ENCODE measurements at places on chromosomes 1 and 21.

GRCh38 chr1:185551008-185551407 is 183.2 kb upstream of the HMCN1 start:
- no peak for DNase-seq

DNA sequence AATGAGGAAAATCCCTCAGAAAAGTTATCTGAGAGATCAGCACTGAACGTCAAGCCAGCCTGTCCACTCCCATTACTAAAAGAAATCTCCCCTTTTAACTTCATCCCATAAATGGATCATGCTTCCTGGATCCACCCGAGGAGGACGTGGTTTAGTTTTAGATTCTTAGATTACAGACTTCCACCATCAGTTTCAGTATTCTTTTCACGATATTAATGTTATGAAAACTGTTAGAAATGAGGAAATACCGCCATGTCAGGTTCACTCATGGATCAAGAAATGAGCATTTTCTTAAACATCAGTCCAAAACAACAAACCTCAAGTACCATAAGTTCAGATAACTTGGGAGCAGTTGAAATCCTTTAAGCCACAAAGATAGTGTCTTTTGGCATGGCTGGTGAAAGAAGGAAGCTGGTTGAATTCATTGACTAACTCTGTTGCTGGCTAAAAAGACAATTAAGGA is 49.8 kb downstream of the NFIA start:
- DNase-seq: no peak

DNA sequence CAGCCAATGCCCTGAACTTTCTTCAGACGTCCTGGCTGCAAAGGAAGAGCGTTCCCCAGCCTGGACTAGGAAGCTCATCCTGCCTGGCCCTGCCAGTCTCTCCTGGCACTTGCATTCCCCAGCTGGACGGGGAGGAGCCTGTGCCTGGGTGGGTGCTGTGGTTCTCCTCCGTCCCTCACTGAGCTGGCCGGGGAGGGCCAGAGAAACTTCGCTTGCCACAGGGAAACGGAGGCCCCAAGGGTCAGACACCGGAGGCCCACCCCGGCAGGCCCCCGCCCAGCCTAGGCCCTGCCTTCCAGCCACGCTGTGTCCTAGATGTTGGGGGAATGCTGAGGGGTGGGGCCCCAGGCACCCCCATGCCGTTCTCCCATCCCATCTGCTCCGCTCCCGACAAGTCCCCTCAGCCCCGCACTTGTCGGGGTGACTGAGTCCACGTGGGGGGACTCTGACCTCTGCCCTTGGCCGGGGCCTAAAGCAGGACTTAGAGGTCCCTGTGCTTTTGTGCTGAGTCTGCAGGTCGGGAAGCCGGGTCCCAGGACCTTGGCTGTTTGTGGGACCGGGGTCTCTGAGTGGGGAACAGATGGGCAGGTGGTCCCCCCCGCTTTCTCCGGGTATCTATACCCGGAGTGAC is 4.8 kb downstream of the FTCD start:
- DNase-seq: no peak

- DNase-seq: no peak
Observed at GRCh38 chr21:38349111-38349746, 92.4 kb downstream of the KCNJ15 start.

- DNase-seq: no peak
Observed at GRCh38 chr1:207069061-207069460, 16.0 kb downstream of the PFKFB2 start.

- DNase-seq: no peak
Observed at GRCh38 chr1:50175719-50176639, 67.3 kb downstream of the ELAVL4 start.

- no peak for DNase-seq
Observed at GRCh38 chr21:41755258-41755933, 11.5 kb downstream of the RIPK4 start.

GRCh38 chr21:45323487-45324311 is 36.0 kb upstream of the POFUT2 start:
- DNase-seq: no peak

GRCh38 chr21:35096959-35097358 is 47.9 kb upstream of the RUNX1 start:
- no peak for DNase-seq

GRCh38 chr1:205746757-205747412 is 3.1 kb downstream of the NUCKS1 start:
- DNase-seq: no peak

DNA sequence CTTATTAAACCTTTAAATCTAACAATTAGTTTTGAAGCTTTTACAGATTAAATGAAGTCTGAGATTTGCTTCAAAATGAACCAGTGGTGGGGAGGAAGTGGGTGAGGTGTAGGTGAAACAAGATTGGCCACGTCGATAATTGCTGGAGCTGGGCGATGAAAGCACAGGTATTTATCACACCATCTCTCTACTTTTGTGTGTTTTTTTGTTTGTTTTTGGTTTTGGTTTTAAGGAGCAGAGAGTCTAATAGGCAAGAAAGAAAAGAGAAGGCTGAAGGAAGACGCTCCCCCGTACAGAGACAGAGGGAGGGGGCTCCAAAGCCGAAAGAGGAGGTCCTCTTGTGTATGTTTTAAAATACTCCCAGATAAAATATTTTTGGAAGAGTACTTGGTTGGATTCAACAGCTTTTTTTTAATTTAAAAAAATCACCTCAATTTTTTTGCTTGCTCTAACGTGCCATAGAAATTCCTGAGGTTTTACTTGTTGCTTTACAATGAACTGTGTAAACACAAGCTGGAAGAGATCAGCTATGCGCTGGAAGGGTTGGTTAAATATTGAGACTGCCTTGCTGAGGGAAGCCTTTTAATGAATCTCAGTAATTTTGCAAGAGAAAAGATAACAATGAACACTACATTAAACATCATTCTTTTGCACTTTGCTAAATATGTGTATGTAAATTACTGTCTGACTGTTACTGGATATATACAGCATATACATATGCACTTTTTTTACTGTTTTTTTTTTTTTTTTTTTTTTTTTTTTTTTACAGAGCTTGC is 6.7 kb upstream of the LGALS8 start:
- DNase-seq: no peak

GRCh38 chr1:63968663-63969440 is 195.0 kb downstream of the ROR1 start:
- DNase-seq: no peak

GRCh38 chr21:35528116-35529042 is 479.3 kb upstream of the RUNX1 start:
- no peak for DNase-seq

DNA sequence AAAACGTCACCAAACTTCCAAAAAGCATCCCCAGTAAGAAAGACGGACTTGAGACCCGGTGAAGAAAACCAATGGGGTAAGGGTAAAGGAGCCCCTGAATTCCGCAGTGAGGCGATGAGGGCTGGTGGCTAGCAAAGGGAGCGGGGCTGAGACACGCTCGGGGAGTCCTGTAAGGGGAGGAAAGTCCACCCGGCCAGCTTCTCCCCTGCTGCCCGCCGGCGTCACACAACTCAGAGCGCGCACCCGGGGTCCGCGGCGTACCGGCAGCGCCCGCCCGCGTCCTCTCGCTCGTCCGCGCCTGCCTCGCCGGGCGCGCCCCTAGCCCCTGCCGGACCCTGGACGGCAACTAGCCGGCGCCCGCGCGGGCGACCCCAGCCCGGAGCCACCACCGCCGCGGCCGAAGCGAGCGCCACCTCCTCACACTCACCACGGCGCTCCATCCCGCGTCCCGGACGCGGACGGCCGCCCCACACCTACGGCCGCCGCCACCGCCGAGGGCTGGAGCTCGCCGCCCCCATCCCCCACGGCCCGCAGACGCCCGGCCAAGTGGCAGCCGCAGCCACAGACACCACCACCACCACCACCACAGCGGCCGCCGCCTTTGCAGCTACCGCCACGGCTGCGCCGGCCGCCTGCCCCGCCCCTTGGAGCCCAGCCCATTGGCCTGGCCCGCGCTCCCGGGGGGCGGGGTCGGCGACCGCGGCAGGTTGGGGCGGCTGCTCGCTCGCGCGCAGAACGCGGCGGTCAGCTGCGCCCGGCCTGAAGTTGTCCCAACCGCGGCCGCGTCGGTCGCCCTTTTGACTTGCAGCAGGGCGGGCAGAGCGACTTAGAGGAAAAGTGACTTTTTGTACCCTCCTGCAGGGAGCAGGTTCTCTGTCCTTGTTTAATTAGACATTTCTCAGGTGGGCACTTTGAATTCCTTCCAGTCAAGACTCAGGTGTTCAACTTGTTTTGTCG is 10.0 kb upstream of the ARHGAP29 start:
- DNase-seq: no peak

DNA sequence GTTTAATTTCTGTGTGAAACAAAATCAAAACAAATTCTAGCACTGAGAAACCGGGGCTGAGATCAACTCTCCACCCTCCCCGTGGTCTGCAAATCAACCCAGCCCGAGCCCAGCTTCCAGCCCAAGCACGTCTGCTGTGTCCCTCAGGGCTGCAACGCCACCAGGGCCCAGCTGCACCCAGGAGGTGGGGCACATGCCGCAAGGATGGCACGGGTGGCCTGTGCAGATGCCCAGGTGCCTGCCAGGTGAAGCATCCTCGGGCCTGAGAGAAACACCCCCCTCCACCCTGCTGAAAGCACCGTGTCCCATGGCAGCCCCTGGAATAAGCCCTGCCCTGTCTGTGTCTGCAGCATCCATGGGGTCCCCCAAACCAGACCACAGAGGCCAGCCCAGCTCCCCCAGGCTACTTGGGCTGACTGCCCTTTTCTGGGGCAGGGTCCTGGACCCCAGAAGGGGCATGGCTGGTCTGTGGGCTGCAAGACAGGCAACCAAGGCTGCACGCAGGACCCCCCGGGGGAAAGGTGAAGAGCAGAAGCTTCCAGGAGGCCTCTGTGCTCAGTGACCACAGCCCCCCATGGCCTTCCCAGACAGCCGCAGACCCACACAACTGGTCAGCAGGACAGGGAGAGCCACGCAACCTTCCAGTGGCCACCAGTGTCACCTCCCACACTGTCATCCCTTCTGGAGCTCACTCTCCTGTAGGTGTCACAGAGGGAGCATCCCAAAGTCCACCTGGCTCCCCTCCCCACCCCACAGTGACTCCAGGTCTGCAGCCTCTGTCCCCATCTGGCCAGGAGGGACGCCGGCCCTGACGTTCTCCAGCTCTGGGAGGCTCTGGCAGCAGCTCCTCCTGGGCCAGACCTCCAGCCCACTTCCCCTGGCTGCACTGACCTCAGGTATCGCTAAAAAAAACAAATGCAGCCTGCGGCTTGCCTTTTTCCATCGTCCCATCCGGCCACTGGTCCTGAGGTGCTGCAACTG is 7.7 kb downstream of the WNT9A start:
- no peak for DNase-seq

- no peak for DNase-seq
Observed at GRCh38 chr1:53057127-53057526, 4.9 kb upstream of the PODN start.

- no peak for DNase-seq
Observed at GRCh38 chr1:17834561-17835100, 79.5 kb downstream of the ACTL8 start.

- DNase-seq: no peak
Observed at GRCh38 chr1:25890239-25891034, 14.9 kb upstream of the PAQR7 start.

DNA sequence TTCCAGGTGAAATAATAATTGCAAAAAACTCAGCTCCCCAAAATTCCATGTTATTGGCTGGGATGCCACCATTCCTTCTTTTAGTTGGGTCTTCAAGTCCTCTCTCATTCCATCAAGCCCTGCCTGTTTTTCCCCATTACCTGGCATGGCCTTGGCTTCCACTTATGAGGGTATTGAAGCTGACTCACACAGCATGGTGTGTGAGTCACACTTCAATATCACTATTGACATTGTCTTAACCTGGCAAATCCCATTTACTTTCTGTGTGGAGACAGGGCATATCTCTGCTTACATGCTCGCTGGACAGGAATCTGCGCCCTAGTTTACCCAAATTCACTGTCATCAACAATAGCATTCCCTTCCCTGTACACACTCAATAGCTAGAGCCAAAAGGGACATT is 1806.8 kb downstream of the BRINP3 start:
- no peak for DNase-seq

DNA sequence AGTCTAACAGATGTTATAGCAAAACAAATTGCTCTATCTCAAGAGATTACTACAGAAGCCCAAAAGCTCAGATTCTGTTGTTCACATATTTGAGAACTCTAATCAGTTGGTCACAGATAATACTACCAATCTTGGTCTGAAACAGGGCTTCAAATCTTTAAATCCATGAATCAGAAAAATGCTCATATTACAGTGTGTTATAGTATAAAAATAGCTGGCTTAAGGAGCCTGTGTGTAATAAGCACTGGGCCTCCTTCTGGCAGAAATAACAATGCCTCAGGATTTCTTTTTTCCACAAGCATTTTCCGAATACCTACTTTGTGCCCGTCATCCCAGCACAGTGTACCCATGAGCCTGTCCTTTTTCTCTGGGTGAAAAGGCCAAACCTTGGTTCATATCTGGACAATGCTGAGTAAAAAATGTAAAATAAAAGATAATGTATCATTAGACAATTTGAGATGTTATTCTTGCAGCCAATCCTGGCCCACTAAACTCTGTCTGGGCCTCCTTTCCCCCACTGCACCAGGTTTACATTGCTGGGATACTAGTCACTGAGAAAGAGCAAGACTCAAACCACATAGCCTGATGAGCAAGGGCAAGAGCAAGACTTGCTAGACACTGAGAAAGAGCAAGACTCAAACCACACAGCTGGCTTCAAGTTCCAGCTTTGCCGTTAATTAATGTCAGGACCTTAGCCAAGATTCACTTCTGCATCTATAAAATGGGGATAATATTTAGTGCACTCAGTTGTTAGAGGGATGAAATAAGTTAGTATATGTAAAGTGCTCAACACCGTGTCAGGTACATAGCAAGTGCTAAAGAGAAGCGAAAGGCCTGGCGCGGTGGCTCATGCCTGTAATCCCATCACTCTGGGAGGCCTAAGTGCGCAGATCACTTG is 17.0 kb upstream of the ADAR start:
- no peak for DNase-seq

- DNase-seq: peak; percentile 44
Observed at GRCh38 chr1:45913183-45913683, 109.8 kb downstream of the MAST2 start.

- no peak for DNase-seq
Observed at GRCh38 chr1:38872401-38873026, 634 bp downstream of the MYCBP start.

GRCh38 chr1:89553157-89553556 is 28.5 kb downstream of the LRRC8B start:
- no peak for DNase-seq

GRCh38 chr1:200518524-200518923 is 102.0 kb downstream of the KIF14 start:
- DNase-seq: no peak

- no peak for DNase-seq
Observed at GRCh38 chr1:58363585-58363984, 182.9 kb downstream of the OMA1 start.

GRCh38 chr1:65253800-65254319 is 55.5 kb upstream of the DNAJC6 start:
- DNase-seq: no peak

- DNase-seq: no peak
Observed at GRCh38 chr1:180236698-180237509, 6.8 kb downstream of the LHX4 start.

GRCh38 chr1:222697826-222698225 is 14.5 kb downstream of the AIDA start:
- DNase-seq: no peak

- DNase-seq: no peak
Observed at GRCh38 chr1:211535346-211535745, 43.4 kb upstream of the RD3 start.

GRCh38 chr1:33547576-33547975 is 75.1 kb downstream of the ZSCAN20 start:
- DNase-seq: no peak

- DNase-seq: no peak
Observed at GRCh38 chr1:207841901-207842300, 69.0 kb downstream of the CD34 start.

- no peak for DNase-seq
Observed at GRCh38 chr21:41747943-41748738, 18.7 kb downstream of the RIPK4 start.

GRCh38 chr1:183776731-183777130 is 28.2 kb upstream of the RGL1 start:
- no peak for DNase-seq
